ENCODE measurements at places on chromosomes 1 and 21. TPM values are rescaled to one million over a fixed set of nuclear protein-coding genes. Genes with fewer than 3 reads are reported as not detected.

DNA sequence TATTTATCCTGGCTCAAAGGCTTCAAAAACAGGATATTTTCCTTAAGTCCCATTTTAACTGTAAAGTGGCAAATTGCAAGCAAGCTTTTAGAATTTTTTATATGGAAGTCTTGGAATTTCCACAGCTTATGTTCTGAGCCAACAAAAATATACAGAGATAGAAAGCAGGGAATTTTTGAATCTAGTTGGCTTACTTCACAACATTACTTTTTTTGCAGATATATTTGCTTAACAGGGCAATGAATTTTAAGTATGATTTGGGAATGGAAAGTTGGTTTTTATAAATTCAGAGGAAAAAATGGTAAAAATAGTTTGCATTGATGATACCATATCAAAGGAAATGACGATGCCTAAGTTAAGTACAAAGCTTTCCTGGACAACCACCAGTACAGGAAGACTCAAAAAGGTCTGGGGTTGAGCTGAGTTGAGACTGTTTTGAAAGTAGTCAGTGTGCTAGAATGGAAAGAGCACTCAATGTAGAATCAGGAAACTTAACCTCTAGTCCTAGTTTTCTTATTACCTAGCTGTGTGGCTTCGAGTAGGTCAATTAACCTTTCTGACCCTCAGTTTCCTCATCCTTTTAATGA is 11.0 kb upstream of the VCAM1 start:
- H3K4me3 ChIP-seq = no peak overlapping the region
- no peak for DNase-seq

DNA sequence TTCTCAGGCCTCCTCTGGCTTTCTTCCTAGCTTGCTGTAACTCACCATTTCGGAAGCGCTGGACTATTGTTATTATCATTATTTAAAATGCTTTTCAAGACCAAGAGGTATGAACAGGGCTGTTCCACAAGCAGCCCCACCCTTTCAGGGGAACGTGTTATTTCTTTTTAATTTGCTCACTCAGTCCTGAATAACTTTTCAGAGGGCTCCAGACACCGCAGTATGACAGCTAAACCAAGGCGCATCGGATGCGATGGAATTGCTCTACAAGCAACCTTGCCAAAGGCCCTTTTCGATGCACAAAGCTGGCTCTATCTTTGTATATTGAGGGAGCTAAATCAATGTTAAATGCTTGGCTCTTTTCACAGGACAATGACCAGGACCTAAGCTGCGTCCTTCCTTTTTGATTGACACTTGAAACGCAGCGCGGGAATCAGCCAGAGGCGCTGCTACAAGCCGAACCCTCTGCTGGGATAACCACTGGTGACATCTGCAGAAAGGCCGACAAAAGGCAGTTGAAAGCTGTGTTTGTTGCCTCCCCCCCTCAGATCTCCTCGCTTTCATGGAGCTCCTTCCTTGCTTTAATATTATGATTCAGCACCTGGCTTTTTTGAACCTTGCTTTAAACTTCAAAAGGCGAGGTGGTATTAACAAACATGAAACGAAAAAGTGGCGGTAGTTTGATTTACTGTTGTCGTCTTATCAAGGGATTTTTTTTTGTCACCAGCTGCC is 204.7 kb upstream of the PROX1 start:
- H3K27me3 ChIP-seq = peaks cover 12% of the 10 kb centered on the region
- H3K36me3 ChIP-seq = no peaks in the 10 kb centered on the region
- H3K4me3 ChIP-seq = no peak overlapping the region
- DNase-seq = no peak
- H3K27ac ChIP-seq = no peak overlapping the region
- H3K4me1 ChIP-seq = no peaks in the 10 kb centered on the region

The OR2L3 gene
- total RNA-seq = not detected

GRCh38 chr1:160855181-160855981 is 7.3 kb downstream of the CD244 start:
- H3K27ac ChIP-seq = no peak overlapping the region
- no peak for DNase-seq
- no peak overlapping the region for H3K4me3 ChIP-seq
- H3K36me3 ChIP-seq = no peaks in the 10 kb centered on the region
- H3K27me3 ChIP-seq = no peaks in the 10 kb centered on the region

DNA sequence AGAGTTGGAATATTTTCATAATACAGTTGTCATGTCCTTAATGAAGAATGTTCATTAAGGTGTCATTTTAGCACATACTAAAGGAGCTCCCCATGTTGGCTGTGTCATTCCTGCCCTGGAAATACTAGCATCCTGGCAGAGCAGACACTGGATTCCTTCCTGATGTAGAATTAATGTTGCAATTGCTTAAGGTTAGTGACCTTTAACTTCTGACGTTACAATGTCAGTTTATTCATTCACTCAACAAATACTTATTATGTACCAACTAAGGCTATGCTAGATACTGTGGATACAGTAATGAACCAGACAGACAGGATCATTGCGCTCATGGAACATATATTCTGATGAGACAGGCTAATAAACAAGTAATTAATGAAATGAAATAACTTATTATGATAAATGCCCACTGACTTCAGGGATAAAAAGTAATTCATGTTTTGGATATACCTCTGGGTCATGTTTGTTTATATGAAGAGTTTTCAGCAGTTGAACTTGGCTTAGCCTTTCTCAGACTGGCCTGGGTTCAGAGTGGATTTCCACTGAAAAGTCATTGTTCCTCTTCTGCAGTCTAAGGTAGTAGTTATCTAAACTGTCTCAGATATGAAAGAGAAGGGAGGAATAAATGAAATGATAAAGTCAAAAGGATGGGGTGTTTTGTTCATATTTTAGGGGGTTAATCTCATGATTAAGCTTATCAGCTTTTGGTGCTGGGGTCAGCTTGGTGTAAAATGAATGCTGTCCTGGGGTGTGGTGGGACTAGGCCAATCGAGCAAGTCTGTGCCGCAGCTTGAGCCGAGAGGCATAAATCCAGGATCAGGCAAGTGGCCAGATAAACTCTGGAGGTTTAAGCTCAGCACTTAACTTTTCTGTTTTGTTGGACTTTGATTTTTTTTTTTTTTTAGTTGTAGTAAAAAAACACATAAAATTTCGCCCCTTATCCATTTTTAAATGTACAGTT is 43.3 kb upstream of the KCNQ4 start:
- no peaks in the 10 kb centered on the region for H3K27me3 ChIP-seq
- H3K4me3 ChIP-seq = no peak overlapping the region
- DNase-seq = no peak
- no peak overlapping the region for H3K27ac ChIP-seq
- H3K4me1 ChIP-seq = 0 out of 2 replicates have a peak, but pooled peaks cover under 1% of the 10 kb centered on the region

DNA sequence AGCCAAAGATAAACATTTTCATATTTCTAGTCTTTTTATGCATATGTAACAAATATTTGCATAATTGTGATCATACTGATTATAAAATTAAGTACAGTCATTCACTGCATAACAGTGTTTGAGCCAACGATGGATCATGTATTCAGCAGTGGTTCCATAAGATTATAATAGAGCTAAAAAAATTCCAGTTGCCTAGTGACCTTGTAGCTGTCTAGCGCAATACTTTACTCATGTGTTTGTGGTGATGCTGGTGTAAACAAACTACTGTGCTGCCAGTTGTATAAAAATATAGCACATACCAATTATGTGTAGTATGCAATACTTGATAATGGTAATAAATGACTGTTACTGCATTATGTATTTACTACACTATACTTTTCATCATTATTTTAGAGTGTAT is 2.1 kb upstream of the S100A10 start:
- peaks cover 58% of the 10 kb centered on the region for H3K4me1 ChIP-seq
- no peak for DNase-seq
- H3K4me3 ChIP-seq = no peak overlapping the region
- H3K27me3 ChIP-seq = no peaks in the 10 kb centered on the region

- no peak overlapping the region for H3K4me3 ChIP-seq
- H3K36me3 ChIP-seq = no peaks in the 10 kb centered on the region
- H3K4me1 ChIP-seq = peaks cover 10% of the 10 kb centered on the region
- H3K27me3 ChIP-seq = no peaks in the 10 kb centered on the region
- H3K27ac ChIP-seq = no peak overlapping the region
- peak; percentile 64 for DNase-seq
These were observed 5.0 kb downstream of the SRARP start for GRCh38 chr1:16009030-16009460.

The WNT2B gene
- 1.5 TPM for total RNA-seq

- H3K4me1 ChIP-seq = no peaks in the 10 kb centered on the region
- H3K27me3 ChIP-seq = no peaks in the 10 kb centered on the region
- DNase-seq = no peak
- no peak overlapping the region for H3K27ac ChIP-seq
These were observed 21.4 kb downstream of the XKR8 start for GRCh38 chr1:27981145-27981544.

The MAP1LC3C gene
- total RNA-seq = not detected

DNA sequence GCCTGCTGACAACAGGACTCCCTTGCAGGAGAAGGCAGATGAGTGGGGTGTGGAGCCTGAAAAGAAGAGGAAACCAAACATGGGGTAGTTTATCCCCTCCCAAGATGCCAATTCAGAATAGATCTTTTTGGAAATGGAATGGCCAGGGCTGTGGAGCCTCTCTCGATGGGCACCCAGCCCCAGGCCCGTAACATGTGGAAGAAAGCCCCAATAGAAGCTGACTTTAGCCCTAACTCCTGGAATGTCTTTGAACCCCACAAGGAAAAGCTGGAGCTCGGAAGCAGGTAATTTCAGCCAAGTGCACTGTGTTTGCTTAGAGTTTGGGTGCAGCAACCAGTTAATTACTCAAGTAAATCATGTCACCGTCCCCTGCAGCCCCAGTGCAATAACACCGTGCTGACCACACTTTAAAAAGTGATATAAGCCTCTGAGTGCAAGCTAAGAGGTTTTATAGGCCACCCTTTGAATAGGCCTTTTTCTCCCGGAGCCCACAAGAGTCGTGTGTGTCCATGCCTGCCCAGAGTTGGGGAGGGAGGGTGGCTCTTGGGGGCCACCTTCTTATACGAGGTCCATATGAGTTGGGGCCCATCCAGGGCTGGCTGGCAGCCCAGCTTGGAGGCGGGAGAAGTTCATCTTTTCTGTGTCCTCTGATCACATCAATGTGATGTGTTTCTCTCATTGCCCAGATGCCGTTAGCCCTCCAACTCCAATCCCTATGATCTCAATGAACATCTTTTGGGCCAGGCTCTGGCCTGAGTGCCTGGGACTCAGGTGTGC is 153.2 kb downstream of the TRABD2B start:
- no peak overlapping the region for H3K4me3 ChIP-seq
- H3K27ac ChIP-seq = no peak overlapping the region
- DNase-seq = no peak
- no peaks in the 10 kb centered on the region for H3K4me1 ChIP-seq
- H3K36me3 ChIP-seq = no peaks in the 10 kb centered on the region

GRCh38 chr1:3821447-3821846 is 25.1 kb upstream of the LRRC47 start:
- DNase-seq = no peak
- H3K4me1 ChIP-seq = no peaks in the 10 kb centered on the region
- no peak overlapping the region for H3K4me3 ChIP-seq
- H3K27ac ChIP-seq = no peak overlapping the region
- H3K36me3 ChIP-seq = no peaks in the 10 kb centered on the region

The KCNK1 gene
- total RNA-seq = 28.4 TPM

- no peaks in the 10 kb centered on the region for H3K27me3 ChIP-seq
- no peak overlapping the region for H3K4me3 ChIP-seq
- no peak overlapping the region for H3K27ac ChIP-seq
- peak; percentile 65 for DNase-seq
- no peaks in the 10 kb centered on the region for H3K4me1 ChIP-seq
- no peaks in the 10 kb centered on the region for H3K36me3 ChIP-seq
These were observed 116.8 kb downstream of the CASZ1 start for GRCh38 chr1:10679496-10680220.
